ENCODE measurements at places on chromosomes 5 and 9. TPM values are rescaled to one million over a fixed set of nuclear protein-coding genes. Genes with fewer than 3 reads are reported as not detected.

GRCh38 chr5:159338118-159338517 lies 7.8 kb upstream of the IL12B start:
- DNase-seq = no peak

DNA sequence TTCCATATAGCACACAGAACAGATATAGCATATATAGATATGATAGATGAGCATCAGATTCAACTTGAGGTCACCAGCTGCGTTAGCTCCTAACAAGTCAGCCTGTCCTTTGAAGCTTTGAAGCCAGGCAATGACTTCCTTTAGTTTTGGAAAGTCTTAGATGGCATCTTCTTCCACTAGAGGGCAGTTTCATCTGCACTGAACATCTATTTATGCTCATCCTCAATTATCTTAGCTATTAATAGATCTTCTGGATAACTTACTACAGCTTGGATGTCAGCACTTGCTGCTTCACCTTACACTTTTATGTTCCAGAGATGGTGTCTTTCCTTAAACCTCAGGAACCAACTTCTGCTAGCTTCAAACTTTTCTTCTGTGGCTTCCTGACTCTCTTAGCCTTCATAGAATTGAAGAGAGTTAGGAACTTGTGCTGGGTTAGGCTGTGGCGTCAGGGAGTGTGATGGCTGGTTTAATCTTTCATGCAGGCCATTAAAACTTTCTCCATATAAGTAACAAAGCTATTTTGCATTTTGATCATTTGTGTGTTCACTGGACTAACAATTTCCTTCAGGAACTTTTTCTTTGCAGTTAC lies 1401.4 kb downstream of the EFNA5 start:
- no peak for DNase-seq

DNA sequence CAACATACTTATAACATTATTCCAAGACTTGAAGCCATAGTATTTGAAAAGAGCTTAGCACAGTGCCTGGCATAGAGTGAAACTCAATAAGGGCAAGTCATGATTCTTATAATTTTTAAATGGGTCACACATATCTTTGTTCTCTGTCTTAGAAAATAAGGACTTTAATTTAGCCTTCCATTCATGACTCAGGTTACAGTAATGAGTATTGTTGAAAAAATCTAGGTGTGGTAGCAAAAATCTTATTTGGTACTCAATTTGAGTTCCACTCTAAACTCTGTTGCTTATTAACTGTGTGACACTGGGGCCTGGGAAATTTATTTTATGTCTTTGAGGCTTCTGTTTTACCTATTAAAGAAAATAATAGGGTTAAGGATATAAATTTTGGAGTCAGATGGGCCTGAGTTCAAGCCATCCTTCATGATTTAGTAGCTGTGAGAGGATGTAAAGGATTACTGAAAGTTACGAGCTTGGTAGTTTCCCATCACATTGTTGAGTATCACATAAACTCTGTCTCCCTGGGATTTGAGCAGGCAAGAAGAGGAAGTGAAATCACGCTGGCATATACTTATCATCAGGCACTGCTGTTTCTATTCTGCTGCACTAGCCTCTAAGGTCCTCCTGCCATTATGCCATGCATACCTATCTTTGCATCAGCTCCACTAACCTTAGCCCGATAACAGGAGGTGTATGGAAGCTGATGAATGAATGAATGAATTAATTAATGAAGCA lies 1.5 kb downstream of the SPINK9 start:
- DNase-seq = no peak

DNA sequence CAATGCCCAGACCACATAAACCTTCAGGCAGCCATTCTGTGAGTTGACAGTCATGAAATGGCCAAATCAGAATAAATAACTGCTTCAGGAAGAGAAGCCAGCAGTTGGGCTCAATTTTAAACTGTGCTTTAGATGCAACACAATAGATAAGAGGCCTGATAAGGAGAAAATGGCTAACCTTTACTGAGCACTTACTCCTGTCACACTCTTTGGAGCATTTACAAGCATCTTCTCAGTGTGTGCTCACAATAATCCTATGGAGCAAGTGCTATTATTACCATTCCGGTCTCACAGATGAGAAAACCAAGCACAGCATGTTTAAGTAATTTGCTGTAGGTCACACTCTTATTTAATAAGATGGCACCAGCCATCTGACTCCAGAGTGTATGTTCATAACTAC lies 11.5 kb upstream of the SH3RF2 start:
- DNase-seq = no peak

The OR5C1 gene
- total RNA-seq = not detected

The PRRX2 gene
- total RNA-seq = not detected
